ENCODE measurements at places on chromosomes 6 and 20. TPM values are rescaled to one million over a fixed set of nuclear protein-coding genes. Genes with fewer than 3 reads are reported as not detected.

DNA sequence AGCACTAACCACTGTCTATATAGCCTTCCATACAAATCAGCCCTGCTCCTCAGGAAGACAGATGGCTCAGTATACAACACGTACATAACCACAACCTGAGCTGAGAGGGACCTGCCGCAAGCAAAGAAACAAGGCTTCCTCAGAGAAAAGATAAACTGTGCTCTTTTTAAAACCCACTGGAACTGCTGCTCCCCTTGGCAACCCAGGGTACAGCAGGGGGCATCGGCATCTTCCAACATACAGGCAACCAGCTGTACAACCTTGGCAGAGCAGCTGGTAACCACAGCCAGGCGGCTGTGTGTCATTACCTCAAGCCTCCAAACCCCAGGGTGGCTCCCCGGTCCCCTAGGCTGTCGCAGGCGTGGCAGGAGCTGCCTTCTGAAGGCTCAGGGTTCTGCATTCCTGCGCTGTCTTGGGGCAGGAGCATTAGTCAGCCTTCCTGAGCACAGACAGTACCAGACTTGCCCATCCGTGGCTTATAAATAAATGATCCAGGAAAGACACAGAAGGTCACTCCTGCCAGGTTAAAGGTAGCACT lies 249.5 kb downstream of the ADGRG6 start:
- peak; percentile 51 for DNase-seq

DNA sequence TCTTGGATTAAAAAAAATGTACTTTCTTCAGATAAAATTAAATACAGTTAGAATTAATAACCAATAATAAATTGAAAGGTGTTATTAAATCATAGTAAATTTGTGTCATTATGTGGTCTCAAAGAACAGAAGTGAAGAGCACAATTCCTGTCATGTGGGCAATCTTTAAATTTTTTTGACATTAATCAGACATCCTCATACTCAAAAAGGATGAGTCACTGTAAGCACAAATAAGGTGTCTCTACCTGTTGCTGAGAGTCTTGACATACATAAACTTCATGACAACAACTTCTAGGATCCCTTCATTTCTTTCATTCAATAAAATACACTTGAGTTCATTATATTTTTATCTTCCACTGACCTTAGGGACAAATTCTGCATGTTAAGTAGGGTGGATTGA lies 76.1 kb downstream of the SLC22A3 start:
- no peak for DNase-seq

DNA sequence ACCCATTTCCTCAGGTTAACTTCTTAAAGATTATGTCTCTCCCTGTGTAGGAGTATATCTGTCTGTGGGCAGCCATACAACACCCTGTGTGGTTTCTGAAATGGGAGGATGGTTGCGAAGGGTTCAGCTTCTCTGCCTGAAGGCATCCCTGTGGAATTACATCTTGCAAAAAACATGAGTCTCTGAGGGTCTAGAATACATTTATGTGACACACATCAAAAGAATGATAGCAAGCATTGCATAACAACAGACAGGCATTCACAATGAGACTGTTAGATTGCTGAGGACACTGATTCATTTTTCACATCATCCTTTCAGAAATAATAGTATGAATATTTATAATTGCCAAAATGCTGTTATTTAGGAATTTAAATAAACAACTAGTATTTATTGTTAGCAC lies 670.9 kb downstream of the HTR1B start:
- no peak for DNase-seq

- DNase-seq = no peak
Observed at GRCh38 chr6:30463651-30464618, 25.4 kb upstream of the HLA-E start.

- no peak for DNase-seq
Observed at GRCh38 chr6:35759426-35759825, 17.0 kb upstream of the CLPSL2 start.

DNA sequence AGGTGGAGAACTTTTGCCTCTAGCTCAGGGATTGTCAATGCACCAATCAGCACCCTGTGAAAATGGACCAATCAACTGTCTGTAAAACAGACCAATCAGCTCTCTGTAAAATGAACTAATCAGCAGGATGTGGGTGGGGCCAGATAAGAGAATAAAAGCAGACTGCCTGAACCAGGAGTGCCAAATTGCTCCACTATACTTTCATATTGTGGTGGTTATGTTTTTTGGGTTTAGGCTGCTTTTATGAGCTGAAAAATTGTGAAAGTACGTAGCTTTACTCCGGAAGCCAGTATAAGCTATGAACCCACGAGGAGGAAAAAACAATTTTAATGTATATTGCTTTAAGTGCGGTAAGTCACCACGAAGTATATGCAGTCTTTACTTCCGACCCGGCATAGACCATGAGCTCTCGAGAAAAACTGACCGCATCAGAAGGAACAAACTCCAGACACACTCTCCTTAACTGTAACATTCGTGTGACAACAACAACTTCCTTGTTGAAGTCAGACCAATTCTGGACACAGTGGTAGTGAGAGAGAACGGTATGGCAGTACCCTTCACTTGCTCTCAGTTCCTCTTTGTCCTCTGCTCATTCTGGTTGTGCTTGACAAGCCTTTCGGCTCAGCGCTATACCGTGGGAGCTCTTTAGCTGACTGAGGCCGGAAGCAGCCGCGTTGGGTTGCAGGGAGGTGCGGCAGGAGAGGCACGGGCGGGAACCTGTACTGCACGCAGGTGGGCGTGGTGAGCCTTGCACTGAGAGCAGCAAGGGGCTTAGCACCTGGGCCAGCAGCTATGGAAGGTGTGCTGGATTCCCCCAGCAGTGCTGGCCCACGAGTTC lies 81.9 kb upstream of the E2F3 start:
- DNase-seq = peak; percentile 46

DNA sequence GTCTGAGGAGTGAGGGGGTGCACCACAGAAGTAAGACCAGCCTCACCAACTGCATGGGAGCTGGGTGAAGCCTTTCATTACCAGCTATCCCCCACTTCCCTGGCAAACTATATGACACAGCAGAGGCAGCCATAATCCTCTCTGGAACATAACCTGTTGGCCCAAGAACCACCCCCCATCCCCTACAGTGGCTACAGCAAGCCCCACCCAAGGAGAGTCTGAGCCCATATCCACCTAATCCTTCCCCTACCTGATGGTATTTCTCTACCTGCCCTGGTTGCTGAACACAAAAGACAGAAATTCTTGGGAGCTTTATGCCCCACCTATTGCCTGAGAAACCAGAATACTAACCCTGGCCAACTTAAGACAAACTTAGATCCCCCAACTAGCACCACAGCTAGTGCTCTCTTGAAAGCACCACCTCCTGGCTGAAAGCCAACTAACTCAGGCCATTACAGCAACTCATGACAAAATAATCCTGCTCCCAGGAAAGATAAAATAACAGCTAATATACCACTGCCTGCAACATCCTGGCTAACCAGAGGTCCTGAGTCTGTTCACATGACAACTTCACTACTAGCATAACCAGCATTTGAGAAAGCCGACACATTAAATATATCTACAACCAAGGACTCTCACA lies 11.2 kb downstream of the RNGTT start:
- DNase-seq = no peak

GRCh38 chr6:14210077-14210476 lies 92.5 kb downstream of the CD83 start:
- DNase-seq = no peak

The BAG2 gene
- 17.0 TPM for total RNA-seq

GRCh38 chr6:32294566-32294965 lies 70.7 kb upstream of the NOTCH4 start:
- DNase-seq = no peak

DNA sequence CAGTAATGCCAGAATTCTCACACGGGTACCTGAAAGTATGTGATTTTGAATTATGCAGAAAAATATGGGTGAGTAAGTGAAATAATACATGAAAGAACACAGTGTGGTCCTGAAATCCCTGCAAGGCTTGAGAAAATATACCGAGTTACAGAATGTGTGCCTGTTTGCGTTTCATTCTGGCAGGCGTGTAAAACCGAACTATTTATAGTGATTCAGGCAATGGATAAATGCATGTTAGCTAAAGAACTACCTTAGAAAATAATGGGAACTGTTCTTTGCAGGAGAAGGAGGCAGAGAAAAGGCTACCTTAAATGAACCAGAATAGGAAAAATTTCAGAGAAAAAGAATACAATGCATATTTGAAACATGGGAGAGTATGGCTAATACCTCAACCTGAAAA lies 145.8 kb upstream of the KCNQ5 start:
- no peak for DNase-seq

- no peak for DNase-seq
Observed at GRCh38 chr20:45792317-45793118, 764 bp downstream of the DNTTIP1 start.

DNA sequence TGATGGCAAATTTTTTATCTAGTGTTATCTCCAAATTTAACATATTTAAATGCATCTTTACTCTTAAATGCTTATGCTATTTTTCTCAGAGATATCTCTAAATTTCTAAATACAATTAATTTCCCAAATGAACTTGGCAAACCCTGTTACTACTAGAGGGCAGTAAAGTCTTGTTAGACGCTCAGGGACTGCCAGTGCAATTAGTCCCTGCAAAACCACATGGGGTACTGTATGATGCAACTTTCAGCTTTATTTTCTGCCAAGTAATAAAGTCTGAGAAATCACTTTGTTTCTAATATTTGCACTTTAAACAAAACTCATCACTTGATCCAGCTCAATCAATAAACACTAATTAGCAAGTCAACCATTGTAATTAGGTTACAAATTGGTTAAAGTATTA lies 76.0 kb upstream of the ADGRB3 start:
- no peak for DNase-seq

GRCh38 chr6:36104836-36105235 lies 25.5 kb upstream of the MAPK13 start:
- DNase-seq = no peak

The ERVFRD-1 gene
- total RNA-seq = 0.18 TPM

The IL17A gene
- total RNA-seq = not detected

DNA sequence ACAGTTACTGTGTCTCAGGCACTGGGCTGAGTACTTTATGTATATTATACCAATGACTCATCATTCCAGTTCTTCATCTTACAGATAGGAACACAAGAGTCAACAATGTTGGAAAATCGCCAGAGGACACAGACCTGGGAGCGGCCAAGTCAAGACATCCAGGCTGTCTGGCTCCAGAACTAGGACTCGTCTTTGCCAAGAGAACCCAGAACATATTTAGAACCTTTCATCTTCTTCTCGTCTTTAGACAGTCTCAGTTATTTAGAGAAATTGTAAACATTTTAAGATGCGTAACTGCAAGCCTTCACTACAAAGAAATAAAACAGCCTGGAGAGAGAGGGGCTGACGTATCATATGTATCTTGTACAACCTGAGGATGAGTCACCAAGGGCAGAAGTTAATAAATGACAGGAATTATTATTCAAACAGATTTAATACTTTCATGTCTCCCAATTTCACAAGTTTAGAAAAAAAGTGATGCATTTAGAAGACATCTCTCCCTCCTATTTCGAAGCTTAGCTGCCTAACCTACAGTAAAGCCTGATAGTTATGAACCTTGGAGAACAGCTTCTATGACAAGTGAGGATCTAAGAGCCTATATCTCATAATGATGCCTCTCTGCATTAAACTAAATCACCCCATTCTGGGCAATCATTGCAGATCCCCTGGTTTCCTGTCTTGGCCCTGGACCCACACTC lies 43.4 kb downstream of the SLC22A3 start:
- no peak for DNase-seq

- DNase-seq = no peak
Observed at GRCh38 chr6:23316131-23316530, 746.8 kb downstream of the HDGFL1 start.

DNA sequence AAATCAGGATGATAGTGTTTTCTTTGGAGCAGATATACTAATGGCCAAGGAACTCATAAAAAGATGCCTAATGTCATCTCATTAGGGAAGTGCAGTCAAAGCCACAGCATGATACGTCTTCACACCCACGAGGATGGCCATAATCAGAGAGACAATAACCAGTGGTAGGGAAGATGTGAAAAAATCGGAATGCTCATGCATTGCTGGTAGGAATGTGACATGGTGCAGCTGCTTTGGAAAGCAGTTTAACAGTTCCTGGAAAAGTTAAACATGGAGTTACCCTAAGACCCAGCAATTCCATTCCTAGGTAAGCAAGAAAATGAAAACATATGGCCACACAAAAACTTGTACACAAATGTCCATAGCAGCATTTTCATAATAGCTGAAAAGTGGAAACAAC lies 29.9 kb downstream of the BCAS1 start:
- DNase-seq = no peak

The CRISP3 gene
- total RNA-seq = 117 TPM

DNA sequence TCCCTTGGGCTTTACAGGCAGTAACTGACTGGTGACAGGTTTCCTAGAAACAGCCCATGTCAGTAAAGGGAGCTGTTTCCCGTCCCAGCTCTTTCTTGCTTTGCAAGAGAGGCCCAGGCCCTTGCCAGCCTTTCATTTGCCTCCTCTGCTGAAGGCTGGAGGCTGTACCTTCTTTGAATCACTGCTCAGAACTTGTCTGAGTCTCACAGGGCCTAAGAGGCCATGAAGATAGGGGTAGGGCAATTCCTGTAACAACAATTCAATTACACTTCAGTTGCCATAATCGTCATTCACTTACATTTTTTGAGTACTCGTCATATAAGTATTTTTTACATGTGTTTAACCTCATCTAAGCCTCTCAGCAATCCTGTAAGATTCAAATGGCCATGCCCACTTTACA lies 25.9 kb upstream of the MAFB start:
- no peak for DNase-seq

- DNase-seq = no peak
Observed at GRCh38 chr6:93749191-93749590, 329.8 kb upstream of the EPHA7 start.

The COL10A1 gene
- total RNA-seq = not detected

The GRIK2 gene
- 1.8 TPM for total RNA-seq

The LIN28B gene
- not detected for total RNA-seq

The SPATS1 gene
- total RNA-seq = not detected

DNA sequence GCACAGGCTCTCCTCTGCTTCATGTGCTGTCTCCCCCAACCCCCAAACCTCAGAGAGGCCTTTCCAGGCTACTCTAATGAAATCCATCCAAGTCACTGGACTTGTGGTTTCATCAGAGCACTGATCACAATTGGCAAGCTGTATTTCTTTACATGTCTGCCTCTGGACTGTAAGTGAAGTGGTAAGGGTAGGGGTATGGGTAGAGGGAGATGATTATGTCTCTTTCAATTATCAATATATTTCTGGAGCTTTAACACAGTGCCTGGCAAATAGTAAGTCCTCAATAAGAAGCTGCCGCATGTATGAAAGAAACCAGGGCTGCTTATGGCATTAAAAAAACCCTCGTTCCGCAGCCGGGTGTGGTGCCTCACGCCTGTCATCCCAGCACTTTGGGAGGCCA lies 5.4 kb downstream of the TRERF1 start:
- DNase-seq = no peak

DNA sequence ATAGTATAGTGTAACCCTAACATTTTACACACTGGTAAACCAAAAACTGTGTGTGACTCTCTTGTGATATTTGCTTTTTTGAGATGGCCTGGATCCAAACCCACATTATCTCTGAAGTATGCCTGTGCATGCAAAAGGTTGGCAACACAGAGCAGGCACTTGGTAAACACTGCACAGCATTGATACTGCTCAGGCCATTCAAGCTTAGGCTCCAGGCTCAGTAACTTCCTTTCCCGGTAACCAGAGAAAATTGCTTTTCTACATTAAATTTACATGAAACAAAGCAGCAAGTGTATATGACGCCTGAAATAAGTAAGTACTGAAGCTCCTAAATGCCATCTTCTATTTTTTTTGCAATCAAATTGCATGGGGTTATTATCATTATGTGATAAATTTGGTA lies 205.7 kb downstream of the EPM2A start:
- no peak for DNase-seq
